ENCODE measurements at places on chromosomes 7 and 10.

DNA sequence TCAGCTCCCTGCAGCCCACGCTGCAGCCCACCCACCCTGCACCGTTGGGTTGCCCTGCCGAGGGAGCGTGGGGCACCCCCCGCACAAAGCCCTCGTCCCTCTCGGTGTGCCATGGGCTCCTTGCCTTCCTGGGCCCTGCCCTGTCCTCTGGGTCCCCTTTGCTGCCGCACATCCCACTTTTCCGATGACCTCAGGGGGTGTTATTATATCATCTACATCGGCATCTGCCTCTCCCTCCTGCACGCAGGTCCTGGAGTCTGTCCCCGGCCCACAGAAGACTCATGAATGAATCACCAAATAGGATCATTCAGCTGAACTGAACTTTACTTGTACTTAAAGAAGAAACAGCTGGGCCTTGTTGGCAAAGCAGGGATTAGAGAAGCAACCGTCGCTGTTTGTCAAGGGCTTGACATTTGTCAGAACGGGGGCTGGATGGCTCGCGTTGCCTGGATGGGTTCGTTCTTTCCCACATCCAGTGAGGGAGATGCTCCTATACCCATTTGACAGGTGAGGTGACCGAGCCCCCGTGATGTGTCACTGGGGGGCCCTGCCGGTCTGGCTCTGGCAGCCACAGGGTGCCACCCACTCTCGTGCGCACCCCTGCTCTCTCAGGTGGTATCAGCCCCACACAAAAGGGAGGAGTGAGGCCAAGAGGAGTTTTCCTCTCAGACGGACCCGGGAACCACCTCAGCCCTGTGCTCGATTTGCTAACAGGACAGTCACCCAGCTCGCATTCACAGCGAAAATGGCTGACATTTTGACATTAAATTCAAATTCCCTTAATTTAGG, 58.6 kb upstream of the EBF3 start:
- DNase-seq: no peak

DNA sequence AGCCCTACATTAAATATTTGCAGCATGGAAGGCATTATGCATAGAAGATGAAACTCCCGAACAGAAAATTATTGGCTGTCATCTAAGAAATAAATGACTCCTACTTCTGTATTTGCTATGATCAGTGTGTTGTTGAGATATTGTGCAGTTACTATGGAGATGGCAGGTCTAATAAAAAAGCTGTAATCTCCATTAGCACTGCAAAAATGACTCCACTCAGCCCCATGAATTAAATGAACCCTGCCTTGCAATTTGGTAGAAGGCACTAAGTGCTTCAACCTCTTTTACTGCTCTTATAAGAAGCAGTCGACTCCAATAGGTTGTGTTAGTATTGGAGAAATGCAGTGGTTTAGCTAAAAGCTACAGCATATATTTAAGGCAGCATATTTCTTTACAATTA, 290.0 kb upstream of the PHYHIPL start:
- no peak for DNase-seq

DNA sequence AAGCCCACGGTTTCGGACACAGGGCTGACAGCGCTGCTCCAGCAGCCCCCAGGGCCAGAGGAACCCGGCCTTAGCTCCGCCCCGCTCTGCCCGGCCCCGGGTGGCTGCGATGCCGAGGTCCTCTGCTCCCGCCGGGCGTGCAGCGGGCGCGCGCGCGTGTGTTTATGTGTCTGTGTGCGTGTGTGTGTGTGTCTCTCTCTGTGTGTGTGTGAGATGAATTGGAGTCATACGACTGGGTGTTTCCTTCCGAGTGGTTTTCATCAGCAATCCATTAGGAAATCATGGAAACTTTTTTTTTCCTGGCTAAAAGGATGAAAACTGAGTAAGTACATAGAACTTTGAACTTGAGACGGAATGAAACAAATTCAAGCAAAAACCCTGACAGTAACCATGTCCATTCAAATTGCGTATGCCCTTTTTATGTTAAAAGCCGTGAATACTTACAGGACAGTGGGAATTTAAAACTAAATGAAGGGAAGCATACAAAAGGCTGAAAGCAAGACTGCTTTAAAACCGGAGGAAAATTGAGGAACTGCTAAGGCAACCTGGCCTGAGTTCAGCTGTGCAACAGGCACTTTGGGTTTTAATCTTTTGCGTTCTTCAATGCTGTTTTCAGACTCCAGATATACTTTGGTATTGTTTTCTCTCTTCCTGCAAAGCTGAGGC, at the start of gene CPED1:
TSS of gene CPED1 (plus strand) at position 121 of the 666 bp plus-strand sequence. CDS start 911 bp downstream, outside the sequence.
- DNase-seq: no peak

DNA sequence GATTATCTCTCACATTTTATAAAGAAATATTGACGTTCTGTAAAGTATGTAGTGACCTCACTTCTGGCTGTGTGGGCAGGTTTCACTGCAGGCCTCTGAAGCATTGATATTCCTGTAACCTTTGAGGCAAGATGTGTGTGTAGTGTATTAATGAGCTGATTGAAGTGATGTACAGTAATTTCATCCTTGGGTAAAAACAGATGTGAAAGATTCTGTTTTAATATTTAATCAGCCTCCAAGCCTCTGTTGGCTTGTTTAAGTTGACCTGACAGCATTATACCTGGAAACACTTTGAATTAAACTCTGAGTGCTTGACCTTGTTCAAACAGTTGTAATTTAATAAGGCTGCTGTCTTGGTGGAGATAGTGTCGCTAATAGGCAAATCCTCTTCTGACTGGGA, 74.9 kb downstream of the KAT6B start:
- DNase-seq: no peak

DNA sequence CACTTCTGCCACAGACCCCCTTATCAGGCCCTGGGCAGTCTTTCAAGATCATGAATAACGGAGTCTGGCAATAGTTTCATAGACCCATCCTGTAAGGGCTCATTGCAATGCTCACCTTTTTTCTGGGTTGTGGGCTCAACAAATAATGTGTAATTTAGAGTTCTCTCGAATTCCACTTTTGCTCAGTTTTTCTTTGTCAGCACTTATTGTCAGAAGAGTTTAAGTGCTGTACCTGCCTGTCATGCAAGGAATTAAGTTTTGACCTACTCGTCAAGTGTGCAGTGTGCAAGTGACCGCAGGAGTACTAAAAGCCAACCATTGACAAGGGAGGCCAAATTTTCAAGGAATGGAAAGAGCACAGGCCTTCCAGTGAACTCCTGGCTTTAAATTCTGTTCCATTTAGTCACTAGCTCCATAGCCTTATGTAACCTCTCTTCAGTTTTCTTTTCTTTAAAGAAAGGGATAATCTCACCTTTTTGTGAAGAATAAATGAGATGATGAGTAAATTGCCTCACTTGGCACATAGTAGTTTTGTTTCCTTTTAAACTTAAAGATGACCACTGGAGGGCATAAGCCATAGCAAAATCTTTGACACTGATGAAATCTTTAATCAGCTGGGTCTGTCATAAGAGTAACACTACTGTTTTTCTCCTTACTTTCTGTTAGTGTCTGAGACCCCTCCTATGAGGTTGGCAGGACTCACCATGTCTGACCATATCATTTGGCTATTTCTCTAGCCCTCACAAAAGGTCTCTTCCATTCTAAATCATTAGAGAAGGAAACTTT, 313.3 kb downstream of the TYW1 start:
- DNase-seq: no peak

GRCh38 chr7:132541656-132542055, 34.6 kb downstream of the PLXNA4 start:
- DNase-seq: no peak

DNA sequence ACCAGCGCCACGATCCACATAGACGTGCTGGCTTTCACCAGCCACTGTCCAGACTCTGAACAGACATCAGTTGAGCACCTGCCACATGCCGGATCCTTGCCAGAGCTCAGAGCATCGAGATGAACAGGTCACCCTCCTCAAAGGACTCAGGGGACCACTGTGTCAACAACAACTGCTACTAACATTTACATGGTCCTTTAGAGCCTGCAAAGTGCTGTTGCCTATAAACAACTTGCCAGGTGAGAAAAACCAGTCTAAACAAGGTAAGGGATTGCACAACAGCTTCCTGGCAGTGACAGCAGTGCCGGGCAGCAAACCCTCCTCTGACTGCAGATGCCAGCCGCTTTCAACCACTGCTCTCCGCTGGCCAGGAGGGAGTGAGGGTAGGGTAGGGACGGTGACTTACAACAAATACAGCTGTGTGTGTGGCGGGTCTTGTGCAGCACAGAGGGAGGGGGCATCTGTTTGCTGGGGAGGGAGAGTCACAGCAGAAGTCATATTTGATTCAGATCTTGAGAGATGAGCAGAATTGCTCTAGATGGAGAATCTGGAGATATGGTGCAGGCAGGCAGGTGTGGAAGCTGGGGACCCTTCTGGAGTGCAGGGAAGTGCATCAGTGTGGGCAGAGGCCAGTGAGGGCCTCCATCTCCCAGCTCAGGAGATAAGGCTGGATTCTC, 32.8 kb upstream of the RHEB start:
- no peak for DNase-seq

DNA sequence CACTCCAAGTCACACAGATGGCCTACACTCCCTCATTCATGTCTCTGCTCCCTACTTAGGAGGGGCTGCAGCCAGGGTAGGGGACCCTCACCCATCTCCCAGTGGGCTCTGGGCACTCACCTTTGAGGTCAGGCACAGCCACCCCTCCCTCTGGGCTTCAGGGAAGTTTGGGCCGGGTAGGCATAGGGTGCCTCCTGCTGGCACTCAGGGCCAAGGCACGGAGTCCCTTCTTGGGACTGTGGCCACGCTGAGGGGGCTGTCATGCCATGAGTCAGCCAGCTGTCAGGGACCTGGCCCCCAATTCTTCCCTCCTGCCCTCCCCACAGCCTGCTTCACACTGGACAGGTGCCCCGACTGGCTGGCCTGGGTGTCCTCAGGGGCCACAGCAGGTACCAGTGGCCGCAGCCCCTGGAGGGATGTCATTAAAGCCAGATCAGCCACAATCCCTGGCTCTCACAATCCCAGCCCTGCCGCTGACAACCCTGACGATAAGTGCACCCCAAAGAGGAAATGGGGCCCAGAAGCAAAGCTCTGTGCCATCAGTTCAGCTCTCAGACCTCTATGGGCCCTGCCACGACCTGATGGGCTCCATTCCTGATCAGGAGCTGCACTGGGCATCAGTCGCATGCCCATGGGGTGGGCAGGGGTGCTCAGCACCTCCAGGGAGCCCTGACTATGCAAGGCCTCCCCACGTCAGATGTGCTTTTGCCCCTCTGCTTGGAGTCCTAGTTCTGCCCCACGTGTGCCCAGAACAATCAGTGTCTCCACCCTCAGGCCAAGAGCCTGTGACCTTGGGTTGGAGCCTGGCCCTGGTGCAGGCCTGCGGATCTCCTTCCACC, 34.1 kb upstream of the RET start:
- no peak for DNase-seq

DNA sequence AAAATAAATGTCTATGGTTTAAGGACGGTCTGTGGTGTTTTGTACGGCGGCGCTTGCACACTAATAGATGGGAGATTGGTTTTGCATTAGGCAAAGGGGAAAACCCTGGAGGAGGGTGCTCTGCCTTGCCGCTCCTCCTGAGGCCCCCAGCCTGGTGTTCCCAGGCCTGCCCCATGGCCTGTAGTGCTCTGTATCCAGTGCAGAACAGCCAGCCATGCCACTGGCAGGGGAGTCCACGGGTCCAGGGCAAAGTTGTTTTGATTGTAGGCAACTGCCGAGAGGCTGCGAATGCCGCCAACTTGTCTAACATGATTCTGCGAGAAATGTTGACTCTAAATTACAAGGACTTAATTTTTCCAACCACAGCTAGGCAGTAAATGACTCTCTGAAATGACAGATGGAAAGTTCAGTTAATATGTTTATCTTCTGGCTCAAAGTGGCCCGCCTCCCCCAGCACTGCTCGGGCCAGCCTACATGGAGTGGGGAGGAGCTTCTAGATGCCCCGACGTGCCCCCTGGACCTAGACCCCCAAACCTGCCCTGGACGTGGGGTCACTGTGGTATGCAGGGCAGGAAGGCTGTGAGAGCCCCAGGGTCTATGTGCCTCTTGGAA, 104.6 kb upstream of the GDF10 start:
- no peak for DNase-seq

DNA sequence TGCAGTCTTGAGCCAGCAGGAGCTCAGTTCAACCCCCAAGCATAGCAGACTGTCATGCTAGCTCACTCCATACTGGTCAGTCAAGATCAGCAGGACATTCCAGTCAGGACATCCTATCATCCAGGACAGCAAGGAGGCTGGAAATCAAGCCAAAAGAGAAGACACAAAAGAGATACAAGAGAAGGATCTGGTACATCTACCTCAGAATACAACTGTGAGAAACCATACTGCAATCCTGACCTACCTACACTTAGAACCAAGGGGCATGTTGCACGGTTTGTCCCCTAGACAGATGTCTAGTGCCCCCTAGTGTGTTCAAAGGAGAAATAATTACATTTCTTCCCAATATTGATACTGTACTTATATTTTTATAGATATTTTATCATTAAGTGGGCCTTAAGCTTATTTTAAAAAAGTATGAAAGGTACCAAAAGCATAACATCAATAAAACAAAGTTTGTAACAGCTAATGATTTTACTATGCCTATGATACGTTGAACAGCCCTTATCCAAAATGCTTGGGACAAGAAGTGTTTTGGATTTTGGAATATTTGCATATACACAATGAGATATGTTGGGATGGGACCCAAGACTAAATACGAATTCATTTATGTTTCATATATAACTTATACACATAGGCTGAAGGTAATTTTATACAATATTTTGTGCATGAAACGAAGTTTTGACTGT, 26.7 kb downstream of the ERCC6 start:
- no peak for DNase-seq

- no peak for DNase-seq
Observed at GRCh38 chr7:36303202-36304098, 86.2 kb upstream of the ANLN start.

DNA sequence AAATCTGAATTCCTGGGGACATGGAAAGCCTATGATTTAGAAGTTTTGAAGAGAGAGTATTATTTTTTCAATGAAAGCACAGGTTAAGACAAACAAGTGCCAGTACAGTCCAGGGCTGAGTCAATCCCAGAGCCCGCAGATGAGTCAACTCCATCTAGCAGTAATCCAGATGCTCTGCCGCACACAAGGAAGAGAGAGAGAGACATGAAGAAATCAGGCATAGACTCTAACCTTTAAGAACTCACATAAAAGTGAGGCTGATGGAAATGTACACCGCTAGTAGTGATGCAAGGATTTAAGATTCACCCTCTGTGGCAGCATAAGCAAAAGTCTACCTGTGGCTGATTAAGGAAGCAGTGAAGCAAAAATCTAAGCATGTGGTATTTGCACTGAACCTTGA, 651.5 kb downstream of the TNS3 start:
- DNase-seq: no peak

DNA sequence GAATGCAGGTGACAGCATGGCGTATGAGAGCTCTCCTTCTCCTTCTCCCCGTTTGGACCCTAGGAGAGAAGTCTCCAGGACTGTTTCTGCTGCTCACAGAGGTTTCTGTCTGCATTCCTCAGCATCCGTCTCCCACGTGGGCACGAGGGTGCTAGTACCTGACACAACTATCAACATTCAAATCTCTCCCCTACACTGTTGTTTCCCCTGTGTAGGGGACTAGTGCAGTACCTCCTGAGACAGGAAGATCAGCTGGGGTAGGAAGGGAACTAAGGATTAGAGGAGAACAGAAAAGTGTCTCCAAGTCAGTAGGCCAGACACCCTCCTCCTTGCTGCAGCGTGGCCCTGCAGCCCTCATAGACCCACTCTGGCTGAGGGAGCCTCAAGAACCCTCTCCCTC, 29.0 kb downstream of the STOX1 start:
- DNase-seq: no peak

- no peak for DNase-seq
Observed at GRCh38 chr7:15554744-15555143, 7.1 kb downstream of the AGMO start.

All from stimulated activated CD8-positive, alpha-beta memory T cell treated with anti-CD3 and anti-CD28 coated beads, Interleukin-2, amount 100 ng/mL, for 1 hour (primary cell).